Immature natural killer cell (primary cell): ENCODE measurements at places on chromosomes 5 and 9.

DNA sequence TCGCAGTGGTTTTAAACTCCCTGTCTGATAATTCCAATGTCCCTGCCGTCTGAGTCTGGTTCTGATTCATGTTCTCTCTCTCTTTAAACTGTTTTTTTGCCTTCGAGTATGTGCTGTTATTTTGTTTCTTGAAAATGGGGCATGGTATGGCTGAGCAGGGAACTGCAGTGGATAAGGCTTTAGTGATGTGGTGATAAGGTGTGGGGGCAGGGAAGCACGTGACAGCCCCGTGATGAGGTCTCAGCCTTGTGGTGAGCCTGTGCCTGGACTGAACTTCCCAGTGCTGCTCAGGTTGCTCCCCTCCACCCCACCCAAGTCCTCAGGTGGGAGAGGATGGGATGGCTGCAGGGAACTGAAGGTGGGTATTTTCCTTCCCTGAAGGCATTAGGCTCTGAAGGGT is 5.5 kb upstream of the ZNF354B start:
- DNase-seq, result no peak

- no peak for DNase-seq
These were observed 93.9 kb downstream of the GCNT1 start for GRCh38 chr9:76552751-76553455.

DNA sequence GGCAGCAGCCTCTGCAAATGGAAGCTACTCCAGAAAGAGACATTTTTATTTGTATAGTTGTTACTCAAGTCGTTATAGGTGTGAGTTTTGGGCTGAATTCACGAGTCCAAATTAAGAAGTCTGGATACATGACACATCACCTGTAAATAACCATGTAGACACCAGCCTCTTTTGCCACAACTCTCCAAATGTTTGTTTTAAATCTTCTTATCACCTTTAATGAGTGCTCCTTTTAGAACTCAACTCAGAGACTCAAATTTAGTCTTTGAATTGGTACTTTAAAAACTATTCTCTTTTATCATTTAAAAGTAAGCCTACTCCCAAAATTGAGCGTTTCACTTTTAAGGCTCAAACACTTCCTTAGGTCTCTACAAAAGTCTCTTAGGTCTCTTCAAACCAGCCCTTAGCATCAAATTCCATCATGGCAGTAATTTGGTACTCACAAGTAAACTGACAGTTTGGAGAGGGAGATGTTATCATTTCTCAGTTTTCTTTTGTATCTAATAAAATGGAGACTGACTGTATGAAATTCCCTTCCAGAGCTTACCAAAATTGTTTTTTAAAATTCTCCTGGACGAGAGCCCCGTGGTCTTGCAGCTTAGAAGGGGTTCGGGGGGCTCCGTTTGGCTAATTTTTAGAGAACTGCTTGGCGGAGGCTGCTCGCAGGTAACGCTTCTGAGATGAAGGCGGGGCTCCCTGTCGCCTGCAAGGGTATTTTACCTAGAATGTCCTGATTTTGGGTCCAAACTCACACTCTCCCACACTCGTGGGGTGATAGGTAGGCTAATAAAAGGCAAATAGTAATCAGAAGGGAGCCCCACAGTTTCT is 194.6 kb downstream of the MEF2C start:
- DNase-seq, result no peak

DNA sequence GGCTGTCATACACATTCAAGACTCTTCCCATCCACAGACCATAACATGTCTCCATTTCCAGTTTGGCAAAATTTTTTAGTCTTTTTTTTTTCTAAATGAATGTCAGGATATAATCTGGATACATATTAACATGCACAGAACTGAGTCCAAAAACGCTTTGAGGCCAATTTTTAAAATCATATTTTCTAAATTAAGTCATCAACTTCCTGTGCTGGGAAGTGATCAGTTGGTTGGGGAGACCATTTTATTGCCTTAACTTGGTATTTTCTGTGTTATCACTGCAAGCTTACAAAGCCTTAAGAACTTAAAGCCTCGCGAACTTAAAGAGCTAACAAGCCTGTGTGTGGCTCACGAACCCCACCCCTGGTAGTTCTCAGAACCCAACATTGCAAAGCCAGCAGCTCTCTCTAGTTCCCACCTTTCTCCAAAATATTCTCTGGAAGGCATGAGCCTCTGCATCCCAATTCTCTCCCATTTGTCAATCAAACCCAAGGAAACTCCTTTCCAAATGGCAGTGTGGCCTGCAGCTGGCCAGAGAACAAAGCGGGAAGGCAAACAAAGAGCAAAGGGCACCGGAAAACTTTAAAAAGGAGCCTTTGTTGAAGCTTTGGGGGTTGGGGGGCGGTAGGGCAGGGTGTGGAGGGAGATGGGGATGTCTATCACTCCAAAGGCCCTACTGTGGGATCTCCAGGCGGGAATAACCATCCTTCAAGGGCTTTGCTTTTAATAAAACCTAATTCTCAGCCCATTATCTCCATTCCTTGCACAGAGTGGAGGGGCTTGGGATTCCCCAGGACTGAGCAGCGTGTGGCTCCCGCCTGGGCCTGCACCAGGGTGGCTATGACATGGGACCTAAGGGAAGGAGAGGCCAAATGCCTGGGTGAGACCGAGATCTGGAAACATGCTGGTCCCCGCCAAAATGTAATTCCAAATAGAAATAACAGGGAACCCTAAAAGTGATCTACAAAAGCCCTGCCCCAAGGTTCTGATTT is 65.0 kb downstream of the ROR2 start:
- no peak for DNase-seq

DNA sequence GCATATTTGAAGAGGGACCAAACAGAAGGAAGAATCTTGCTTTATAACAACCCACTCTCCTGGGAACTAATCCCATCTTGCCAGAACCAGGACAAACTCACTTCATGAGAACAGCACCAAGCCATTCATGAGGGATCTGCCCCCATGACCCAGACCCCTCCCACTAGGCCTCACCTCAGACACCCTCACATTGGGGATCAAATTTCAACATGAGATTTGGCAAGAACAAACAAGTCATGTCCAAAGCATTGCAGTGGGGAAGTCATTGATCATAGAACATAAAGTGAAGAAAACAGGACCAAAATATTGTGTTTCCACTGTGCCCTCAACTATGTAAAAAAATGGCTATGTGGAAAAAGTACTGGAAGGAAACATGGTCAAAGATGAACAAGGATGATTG is 43.9 kb downstream of the MAP1B start:
- DNase-seq, result no peak

DNA sequence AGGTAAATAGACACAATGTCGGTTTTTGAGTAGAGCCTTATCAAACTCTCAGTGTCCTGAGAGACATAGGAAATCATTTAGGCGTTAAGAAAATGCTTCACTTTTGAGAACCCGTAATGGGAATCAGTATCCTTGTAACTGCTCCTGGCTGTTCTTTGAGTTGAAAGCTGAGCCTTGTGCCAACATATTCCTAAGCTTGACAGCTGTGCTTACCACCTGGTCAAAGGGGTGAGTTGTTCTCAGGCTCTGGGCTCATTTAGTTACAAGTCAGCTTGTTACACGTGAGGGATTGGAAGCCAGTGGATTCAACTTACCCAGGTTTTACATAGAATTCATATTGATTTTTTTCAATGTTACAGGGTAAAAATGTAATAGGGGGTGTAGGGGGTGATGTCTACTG is 145.9 kb downstream of the GABRB2 start:
- no peak for DNase-seq

GRCh38 chr9:124514125-124514524 is 6.9 kb upstream of the NR5A1 start:
- DNase-seq, result no peak
